ENCODE measurements at places on chromosomes 5 and 9. TPM values are rescaled to one million over a fixed set of nuclear protein-coding genes. Genes with fewer than 3 reads are reported as not detected.

BRINP1 gene
- polyA plus RNA-seq, result 6.0 TPM

MARCHF11 gene
- polyA plus RNA-seq, result 1.1 TPM

SPACA9 gene
- polyA plus RNA-seq, result 8.8 TPM

- DNase-seq, result no peak
These were observed 15.7 kb upstream of the OBP2B start for GRCh38 chr9:133224762-133225161.

GRCh38 chr5:181087309-181087708, 43.7 kb downstream of the OR2V1 start:
- no peak for DNase-seq
